Fibroblast of villous mesenchyme (primary cell): ENCODE measurements at places on chromosomes 11 and 22. TPM values are rescaled to one million over a fixed set of nuclear protein-coding genes. Genes with fewer than 3 reads are reported as not detected.

DNA sequence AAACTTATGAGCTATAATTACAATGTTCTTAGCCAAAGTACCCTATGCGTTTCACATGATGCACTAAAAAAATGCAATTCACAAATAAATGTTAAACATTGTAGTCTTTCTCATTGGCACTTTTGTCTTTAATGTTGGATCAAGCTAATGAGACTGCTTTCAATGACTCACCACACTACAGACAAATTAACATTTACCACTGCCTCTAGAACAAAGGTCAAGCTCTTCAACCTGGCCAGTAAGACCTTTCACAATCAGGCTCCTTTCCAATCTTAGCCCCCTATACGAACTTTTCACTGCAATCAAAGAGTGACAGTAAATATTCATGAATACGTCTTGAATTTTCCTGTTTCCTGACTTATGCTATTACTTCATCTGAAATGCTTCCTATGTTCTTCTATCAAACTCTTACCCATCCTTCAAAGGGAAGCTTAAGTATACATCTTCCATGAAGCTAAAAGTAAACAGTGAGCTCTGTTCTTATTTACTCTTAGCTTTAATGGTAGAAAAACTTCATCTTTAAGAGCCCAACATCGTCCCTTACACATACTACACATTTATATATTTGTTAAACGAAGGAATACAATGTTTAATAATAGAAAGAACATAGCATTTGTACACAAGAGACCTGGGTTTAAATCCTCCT lies 326.6 kb upstream of the PITPNB start:
- no peak for DNase-seq

C11orf42 gene
- under 0.01 TPM in 1 of 2 replicates, not detected in the other for total RNA-seq

INSC gene
- total RNA-seq = under 0.01 and 0.32 TPM in 2 replicates

- no peak for DNase-seq
These were observed 53.5 kb downstream of the PRR5L start for GRCh38 chr11:36349351-36350136.

- peak; percentile 23 for DNase-seq
These were observed 62.2 kb downstream of the DKK3 start for GRCh38 chr11:11946180-11946579.

GRCh38 chr22:36863281-36863680 lies 2.5 kb downstream of the NCF4 start:
- no peak for DNase-seq
